ENCODE measurements at places on chromosomes 1 and 21. TPM values are rescaled to one million over a fixed set of nuclear protein-coding genes. Genes with fewer than 3 reads are reported as not detected.

DNA sequence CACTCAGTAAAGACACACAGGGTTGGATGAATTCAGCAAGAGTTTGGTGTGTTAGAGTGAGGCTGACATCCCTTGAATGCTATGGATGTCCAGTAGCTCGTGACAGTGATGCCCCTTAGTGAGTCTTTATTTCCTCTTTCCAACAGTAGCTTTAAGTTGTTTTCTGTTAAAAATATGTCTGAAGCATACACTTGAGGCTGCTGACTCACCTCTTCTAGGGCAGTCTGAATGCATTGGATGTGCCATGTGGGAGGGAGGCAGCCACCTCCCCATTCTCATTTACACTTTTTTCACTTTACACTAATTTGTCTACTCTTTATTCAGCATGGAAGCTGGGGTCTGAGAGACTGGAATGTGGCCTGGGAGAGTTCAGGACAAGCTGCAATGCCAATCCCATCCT, 17.6 kb downstream of the NOS1AP start:
- DNase-seq = no peak

GRCh38 chr1:74526708-74527107, 14.3 kb upstream of the LRRC53 start:
- DNase-seq = no peak

- no peak for DNase-seq
Observed at GRCh38 chr1:68278221-68278620, 45.9 kb upstream of the WLS start.

- no peak for DNase-seq
Observed at GRCh38 chr1:179178183-179178582, 51.3 kb downstream of the ABL2 start.

DNA sequence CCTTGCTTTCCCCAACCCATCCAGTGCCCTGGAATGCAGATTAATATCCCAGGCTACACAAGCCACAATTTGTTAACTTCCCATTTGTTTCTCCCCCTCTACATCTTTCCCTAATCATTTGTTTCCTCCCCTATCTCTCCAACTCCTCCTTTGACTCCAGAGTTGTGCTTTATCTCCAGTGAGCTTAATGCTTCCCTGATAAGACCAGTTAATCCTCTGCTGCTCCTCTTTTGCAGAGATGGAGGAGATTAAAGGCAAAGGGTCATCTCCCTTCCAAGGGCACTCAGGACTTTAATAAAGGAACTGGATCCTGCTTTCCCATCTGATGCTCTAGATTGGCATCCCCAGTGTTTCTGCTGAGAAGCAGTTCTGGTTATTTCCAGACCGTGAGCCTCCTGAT, 7.1 kb downstream of the FAM78B start:
- no peak for DNase-seq

- no peak for DNase-seq
Observed at GRCh38 chr1:22188436-22188835, 45.5 kb upstream of the WNT4 start.

LCE3E gene
- not detected for polyA plus RNA-seq

HPCAL4 gene
- polyA plus RNA-seq = not detected

SELE gene
- polyA plus RNA-seq = 0.08 TPM

NBPF6 gene
- not detected for polyA plus RNA-seq

RHOU gene
- polyA plus RNA-seq = 11.9 TPM

AGBL4 gene
- polyA plus RNA-seq = not detected

FAM177B gene
- polyA plus RNA-seq = 0.20 TPM

SLAMF8 gene
- polyA plus RNA-seq = not detected

FLVCR1 gene
- 14.8 TPM for polyA plus RNA-seq

C4BPB gene
- 266 TPM for polyA plus RNA-seq
